ENCODE measurements at places on chromosomes 5 and 9. TPM values are rescaled to one million over a fixed set of nuclear protein-coding genes. Genes with fewer than 3 reads are reported as not detected.
A peak's percentile ranks its signal among the peaks of the same experiment; 100 is the strongest.

DNA sequence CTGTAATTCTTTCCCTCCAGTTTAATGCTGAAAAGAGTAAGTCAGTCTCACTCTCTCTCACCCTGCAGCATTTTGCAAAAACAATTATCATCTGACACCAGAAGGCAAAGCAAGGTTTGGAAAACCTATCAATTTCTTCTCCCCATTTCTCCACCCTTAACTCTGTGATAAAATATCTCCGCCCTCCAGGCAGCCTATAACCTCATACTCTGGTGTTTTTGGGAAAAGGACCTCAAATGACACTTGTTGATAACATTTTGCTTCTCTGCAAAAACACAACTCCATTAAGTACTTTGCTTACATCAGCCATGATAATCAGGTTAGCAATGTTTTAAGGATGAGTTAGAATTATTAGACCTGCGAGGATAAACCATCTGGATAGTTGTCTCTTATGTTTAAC is 2.3 kb downstream of the ANKH start:
- DNase-seq: no peak

GRCh38 chr5:150213530-150213929 is 23.7 kb downstream of the SLC6A7 start:
- peak; percentile 81 for DNase-seq

GRCh38 chr5:172891716-172892421 is 57.8 kb downstream of the ERGIC1 start:
- DNase-seq: no peak

DNA sequence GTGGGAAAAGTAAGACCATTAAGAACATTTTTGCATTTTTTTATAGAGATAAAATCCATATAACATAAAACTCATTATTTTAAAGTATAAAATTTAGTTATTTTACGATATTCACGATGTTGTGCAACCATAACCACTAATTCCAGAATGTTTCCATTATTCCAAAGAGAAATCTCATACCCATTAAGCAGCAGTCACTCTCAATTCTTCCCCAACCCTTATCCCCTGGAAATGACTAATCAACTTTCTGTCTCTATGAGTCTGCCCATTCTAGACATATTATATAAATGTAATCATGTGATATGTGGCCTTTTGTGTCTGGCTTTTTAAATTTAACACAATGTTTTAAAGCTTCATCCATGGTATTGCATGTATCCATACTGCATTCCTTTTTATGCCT is 115.6 kb upstream of the ADAMTSL1 start:
- DNase-seq: no peak

DNA sequence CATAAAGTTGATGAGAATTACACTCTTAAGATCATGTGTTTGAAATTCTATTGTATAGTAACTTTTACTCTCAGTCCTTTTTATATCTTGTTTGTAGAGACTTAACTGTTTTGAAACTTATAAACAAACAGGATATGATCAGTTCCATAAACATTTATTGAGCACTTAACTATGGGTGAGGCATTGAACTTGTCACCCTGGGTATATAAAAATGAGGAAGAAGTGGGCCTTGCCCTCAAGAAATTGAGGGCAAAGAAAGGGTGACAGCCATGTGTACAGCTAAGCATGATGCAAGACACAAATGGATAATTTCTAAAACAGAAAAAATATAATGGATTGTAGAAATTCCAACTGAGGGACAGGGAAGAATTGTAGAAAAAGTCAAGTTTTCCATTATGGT is 15.7 kb downstream of the UNC13B start:
- DNase-seq: no peak

DNA sequence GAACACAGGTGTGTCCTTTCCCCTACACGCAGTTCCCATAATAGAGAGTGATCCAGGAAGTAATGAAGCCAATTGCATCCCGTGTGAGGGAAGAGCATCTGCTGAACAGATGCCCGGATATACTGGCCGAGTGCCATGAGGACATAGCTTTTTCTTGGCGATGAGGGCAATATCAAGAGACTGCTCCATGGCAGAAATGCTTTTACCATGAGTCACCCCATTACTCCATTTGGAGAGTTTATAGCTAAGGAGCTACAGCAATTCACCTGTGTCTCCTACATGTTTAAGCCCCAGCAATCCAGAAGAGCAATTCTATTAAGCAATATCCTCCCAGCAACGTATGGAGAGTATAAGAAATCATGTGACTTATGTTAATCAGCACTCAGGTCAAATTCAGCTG is 222.0 kb upstream of the KLF4 start:
- peak; percentile 99 for DNase-seq

- no peak for DNase-seq
Measured at GRCh38 chr9:341634-342421, 127.2 kb downstream of the DOCK8 start.

The OGN gene
- total RNA-seq: not detected

The GABRA1 gene
- total RNA-seq: not detected

GRCh38 chr9:20903212-20903611 is 128.2 kb downstream of the HACD4 start:
- no peak for DNase-seq

- no peak for DNase-seq
Measured at GRCh38 chr9:100341889-100342288, 10.9 kb downstream of the TEX10 start.

DNA sequence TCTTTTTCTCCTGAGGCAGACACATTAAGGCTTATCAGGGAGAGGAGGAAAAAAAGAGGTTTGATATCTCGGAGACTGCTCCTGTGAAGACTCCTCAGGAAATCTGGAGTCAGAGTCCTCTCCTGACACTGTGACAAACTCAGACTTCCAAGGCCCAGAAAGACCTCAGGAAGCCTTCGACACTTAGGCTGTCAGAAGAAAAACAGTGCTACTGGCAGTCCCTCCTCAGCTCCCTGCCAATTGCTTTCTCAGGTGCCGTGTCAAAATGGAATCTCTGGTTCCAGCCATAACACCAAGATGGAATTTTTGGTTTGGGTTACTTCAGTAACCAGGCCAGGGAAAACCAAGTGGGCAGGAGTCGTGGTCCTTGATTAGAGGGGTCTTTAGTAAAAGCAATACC is 4.1 kb downstream of the STK10 start:
- DNase-seq: no peak

DNA sequence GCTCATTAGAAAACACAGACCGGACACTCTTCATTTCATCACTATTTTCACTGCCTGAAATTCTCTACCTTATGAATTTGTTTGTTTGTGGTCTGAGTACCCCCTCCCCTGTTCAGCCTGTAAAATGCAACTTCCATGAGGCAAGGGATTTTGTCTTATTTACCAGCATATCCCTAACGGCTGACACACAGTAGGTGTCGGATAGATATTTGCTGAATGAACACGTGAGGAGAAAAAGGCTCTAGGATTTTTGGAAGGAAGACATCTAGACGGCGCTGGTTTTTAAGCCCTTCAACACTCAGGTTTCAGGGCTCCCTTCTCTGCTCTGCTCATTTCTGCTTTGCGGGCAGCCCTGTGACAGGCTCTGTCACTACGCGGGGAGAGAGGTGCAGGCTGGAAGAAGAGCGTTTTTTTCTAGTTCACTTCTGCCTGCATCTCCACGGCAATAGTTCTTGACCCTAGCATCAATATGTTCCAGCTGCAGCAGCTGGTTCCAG is 41.0 kb downstream of the KCNMB1 start:
- DNase-seq: no peak

DNA sequence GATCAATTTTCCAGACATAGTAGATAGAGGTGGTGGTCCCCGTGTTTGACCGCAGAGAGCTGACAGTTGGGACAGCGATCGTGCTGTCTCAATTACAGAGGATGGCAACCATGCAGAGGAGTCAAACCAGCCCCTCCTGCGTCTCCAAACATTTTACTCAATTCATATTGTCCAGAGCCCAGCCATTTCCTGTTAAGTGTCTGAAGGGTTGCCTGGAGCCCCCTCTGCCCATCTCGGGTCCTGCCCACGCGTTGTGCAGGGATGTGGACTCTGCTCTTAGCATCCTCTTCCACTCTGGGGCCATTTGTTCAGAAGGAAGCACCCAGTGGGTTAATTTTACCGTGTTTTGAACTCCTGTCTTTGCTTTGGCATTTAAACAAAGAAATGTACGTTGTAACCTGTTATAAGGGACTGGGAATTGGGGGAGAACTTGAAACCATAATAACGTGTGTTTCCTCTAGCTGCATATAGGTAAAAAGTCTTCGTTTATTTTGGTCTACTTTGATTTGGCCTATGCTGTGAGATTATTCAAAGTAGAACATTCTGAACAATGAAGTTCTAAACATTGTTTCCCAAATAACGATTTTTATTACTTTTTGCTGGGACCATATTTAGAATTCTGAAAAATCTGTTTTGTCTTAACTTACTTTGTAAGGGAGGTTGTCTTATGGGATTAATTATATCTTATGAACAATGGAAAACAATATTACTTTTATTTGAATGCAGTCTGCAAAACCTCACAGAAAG is 876 bp downstream of the EGFLAM start:
- DNase-seq: no peak

The NDUFS4 gene
- total RNA-seq: 141 TPM

The SLC31A1 gene
- total RNA-seq: 14.9 TPM

DNA sequence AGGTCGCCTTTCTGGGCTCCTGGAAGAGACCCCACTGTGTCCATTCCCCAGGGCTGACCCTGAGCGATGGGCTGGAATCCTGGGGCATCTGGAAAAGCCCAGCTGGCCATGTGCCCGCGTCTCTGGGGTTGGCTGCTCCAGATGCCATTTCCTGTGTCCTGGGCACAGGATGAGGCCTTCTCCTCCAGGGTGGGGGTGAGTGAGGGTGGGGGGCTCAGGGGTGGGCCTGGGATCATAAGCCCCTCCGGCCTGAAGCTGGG is 30.7 kb downstream of the PAEP start:
- DNase-seq: no peak

- peak; percentile 52 for DNase-seq
Measured at GRCh38 chr9:19464764-19465585, 56.2 kb downstream of the ACER2 start.

GRCh38 chr9:38065369-38066075 is 3.5 kb downstream of the SHB start:
- DNase-seq: no peak

DNA sequence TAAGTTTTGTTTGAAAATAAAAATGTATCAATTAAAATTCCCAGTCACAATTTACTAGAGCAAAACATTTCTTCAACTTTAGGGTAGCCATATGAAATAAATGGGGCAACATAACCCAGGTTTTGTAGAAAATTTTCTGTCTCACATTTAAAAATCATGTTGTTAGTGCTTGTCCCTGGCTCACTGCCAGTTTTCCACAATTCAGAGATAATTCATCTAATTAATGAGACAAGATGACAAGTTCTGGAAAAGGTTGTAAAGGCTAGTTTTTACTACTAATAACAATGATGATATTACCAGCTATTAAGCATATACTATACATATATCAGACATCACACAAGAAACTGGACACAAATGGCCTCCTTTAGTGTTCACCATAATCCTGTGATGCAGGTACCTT is 45.9 kb downstream of the MEGF9 start:
- no peak for DNase-seq

The CDC25C gene
- total RNA-seq: 24.4 TPM

DNA sequence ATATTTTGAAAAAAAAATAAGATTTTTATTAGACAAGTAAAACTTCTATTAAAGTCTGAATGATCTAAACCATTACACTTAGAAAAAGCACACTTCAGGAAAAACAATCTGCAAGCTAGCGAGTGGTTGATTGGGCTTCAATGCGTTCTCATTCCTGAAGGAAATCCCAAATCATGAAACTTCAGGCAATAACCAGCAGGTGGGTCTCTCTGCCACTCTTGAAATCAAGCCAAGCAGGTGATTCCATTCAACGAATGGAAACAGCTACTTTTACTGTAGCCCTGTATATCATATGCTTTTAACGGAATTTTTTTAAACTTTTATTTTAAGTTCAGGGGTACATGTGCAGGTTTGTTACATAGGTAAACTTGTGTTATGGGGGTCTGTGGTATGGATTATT is 234.5 kb upstream of the TRPM3 start:
- no peak for DNase-seq

- no peak for DNase-seq
Measured at GRCh38 chr9:138065287-138065686, 187.7 kb downstream of the CACNA1B start.

DNA sequence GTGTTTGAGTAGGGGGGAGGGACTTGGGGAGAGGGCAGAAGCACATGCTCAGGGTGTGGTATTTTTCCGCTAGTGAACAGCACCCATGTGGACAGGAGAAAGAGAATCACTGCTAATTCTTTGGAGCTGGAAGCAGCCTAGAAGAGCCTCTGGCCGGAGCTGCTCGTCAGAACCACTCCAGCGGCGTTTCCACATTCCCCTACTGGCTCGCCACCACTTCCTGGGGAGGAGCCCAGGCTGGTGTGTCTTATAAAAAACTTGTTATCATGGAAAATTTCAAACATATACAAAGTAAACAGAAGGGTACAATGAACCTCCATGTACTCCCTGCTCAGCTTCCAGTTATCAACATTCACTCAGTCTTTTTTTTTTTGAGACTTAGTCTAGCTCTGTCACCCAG is 26.7 kb downstream of the LHX2 start:
- DNase-seq: no peak

DNA sequence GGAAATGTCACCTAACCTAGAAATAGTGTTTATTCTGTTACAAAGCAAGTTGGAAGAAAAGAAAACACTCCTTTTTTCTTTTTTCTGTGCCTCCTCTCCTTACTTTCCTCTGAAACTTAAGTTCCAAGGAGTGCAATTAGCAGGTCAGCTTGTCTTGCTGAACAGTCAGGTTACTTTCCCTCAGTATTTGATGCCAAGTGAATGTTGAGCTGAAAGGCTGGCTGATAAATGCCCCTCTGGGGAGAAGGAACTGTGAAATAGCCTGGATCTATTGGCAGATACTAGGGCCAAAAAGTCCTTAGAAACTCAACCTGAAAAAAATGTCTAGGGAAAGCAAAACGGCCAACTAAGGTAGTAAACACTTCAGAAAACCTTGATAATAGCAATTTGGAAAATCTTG is 43.6 kb downstream of the GRIA1 start:
- DNase-seq: no peak

The HRCT1 gene
- total RNA-seq: not detected

The SLC46A2 gene
- not detected for total RNA-seq

DNA sequence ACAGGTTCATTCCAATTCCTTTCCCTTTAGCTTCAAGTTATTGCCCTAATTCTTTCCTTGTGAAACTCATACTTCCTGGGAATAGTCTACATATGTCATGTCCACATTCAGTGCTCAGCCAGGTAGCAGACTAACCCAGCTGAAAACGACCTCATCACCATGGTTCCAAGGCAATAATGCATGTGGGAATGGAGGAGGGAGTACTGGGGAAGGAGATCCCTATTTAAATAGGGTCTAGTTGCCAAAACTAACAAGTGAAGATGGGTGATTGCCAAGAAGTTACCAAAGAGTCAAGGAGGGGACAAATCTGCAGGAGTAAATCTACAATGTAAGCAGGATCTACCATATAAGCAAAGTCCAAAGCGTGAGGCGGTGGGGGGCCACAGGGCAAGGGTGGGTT is 47.3 kb upstream of the MCTP1 start:
- no peak for DNase-seq

DNA sequence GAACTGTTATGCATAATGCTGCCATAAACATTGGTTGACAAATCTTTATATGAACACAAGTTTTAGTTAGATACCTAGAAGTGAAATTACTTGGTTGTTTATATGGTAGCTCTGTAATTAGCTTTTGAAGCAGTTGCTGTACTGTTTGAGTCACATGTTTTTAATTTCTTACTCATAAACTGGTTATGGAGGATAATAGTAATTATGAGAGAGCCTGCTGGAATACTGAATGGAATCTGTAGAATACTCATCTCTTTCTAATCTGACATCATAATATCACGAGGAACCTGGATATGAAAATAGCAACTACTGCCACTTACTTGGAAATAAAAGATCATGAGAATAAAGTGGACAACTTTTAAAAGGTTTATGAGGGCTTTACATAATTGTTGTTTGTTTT is 509.2 kb downstream of the CETN3 start:
- no peak for DNase-seq

GRCh38 chr5:160802592-160802991 is 49.4 kb downstream of the ATP10B start:
- DNase-seq: no peak

All from RPMI7951 (cell line).